ENCODE measurements at places on chromosomes 7 and 10.

GRCh38 chr7:25812086-25812850 lies 339.7 kb upstream of the NFE2L3 start:
- DNase-seq: no peak

DNA sequence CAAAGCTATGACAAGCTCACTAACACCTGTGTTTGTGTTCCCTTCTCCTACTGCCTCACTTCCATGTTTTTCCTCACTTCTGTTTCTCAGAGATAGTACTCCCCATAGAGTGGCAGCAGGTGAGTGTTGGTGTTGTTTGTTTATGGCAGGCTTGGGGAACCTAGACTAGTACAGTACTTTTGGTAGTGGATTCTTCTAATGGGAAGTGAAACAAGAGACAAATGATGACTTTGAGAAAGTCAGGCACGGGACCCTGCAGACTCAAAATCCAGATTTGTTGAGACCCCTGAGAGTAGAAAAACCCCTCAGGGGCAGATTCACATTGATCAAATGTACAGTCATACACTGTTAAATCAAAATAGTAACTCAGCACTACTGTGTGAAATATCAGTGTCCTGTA lies 6.4 kb upstream of the CFAP69 start:
- DNase-seq: no peak

DNA sequence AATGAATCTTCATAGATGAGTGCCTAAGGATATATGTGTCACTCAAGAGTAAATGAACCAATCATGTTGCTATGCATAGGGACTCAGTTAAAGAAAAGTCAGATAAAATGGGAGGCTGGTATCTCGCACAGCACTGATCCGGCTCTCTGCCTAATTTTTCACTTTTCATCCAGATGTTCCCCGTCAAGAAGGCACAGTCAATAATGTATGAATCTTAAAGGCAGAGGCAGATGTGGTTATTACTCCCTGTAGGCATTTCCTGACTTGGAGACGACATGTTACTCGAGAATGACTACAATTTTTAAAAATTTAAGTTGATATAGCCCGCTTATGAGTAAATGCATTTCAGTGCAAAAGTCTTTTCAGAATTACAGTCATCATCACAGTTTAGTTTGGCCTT lies 113.6 kb downstream of the TBXAS1 start:
- no peak for DNase-seq

- no peak for DNase-seq
Observed at GRCh38 chr10:119663866-119664698, 12.9 kb downstream of the BAG3 start.

DNA sequence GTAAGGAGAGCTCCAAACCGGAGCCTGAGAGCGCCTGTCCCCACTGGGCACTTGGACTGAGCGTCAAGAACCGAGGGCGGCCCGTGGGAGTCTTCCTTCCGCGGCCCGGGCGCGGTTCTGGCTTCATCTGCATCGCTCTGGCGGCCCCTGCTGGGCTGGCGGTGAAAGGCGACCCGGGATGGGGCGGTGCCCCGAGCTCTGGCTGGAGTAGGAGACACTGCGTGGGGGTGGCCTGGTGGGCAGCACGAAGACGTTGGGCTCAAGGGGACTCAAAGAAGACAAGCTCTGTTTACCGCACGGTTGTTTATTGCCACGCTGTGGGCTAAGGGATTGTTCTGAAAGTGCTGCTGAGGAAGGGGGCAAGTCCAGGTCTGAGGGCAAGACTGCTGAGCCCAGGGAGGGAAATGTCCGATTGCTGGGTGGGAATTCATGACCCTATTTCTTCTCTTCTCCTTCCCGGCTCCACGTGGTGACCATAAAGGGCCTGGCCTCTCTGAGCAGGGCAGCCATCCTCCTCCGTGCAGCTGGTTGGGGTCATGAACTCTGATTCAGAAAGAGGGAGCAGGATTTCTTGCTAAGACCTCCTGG lies 29.8 kb downstream of the PLAU start:
- DNase-seq: peak; percentile 84

- no peak for DNase-seq
Observed at GRCh38 chr10:132255489-132256344, 52.0 kb downstream of the STK32C start.

GRCh38 chr7:96558530-96558929 lies 151.1 kb downstream of the SEM1 start:
- no peak for DNase-seq

All from DMS53 (cell line).